ENCODE measurements at places on chromosomes 7 and 10.

DNA sequence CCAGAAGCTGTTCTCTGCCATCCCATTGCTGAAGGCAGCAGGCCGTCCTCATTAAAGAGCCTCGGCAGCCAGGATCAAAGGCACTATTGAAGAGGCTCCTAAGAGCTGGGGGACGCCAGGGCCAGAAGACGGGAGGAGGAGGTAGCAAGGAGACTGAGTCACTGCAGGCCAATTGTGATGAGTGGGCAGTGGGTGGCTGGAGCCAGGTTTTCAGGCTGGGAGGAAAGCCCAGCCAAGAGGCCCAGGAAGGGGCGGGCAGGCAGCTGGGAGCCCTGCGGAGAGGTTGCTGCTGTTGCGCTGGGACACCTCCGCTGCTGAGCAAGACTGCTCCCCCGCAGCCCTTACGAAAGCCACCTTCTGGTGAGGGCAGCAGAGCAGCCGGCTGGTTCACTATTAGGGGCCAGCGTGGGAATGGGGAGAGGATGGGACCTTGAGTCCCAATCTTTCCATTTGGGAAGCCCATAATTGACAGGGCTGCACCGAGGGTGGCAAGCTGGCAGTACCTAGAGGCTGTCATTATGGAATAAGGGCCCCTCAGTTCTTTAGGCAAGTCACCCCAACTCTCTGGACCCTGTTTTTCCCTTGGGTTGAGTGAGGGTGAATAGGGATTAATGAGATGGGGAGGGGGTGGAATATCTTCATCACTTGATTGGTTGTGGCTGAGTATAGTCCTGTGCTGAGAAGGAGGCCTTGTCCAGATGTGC lies 48.4 kb downstream of the UNC5B start:
- DNase-seq, result no peak

DNA sequence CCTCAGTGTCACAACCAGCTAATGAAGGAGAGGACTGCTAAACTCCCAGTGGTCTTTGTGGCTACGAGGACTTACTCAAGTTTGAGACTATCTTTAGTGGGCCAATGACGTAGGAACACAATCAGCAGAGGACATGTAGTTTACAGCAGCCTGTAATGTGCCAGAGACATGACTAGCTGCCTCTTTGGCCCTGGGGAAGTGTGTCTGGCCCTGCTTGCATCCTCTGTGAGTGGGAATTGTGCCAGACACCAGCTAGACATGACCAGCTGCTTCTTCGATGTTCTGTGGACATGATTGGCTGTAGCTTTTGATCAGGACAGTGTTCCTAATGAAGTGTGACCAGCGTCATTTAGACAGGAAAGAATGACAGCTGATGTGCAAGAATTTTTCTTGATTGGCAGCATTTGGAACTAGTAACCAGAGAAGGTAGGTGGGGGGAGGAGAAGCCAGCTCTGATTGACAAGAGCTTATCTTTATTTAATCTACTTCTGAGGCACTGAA lies 141.7 kb downstream of the AUTS2 start:
- no peak for DNase-seq

GRCh38 chr7:44484482-44485313 lies 5.8 kb downstream of the NUDCD3 start:
- DNase-seq, result no peak

GRCh38 chr10:67297637-67298181 lies 371.9 kb downstream of the LRRTM3 start:
- no peak for DNase-seq

GRCh38 chr10:8061274-8062211 lies 7.1 kb downstream of the GATA3 start:
- no peak for DNase-seq

- DNase-seq, result no peak
Measured at GRCh38 chr10:30581779-30582380, 47.7 kb downstream of the LYZL2 start.

- no peak for DNase-seq
Measured at GRCh38 chr10:80501913-80502521, 35.7 kb upstream of the SH2D4B start.

DNA sequence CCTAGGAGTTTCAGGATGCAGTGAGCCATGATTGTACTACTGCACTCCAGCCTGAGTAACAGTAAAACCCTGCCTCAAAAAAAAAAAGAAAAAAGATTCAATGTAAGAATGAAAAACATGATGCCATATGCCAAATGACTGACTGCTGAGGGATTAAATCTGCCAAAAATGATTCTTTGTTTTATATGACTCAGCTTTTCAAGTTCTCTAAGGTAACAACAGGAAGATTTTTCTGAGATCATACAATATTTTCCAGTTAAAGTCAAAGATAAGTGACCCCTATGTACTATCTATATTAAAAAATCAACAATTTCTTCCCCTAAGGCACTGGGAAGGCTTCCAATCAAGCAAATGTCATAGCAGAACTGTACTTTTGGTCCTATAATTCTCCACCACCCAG lies 271.2 kb upstream of the IMMP2L start:
- no peak for DNase-seq

GRCh38 chr10:23037152-23037551 lies 58.2 kb upstream of the MSRB2 start:
- no peak for DNase-seq

DNA sequence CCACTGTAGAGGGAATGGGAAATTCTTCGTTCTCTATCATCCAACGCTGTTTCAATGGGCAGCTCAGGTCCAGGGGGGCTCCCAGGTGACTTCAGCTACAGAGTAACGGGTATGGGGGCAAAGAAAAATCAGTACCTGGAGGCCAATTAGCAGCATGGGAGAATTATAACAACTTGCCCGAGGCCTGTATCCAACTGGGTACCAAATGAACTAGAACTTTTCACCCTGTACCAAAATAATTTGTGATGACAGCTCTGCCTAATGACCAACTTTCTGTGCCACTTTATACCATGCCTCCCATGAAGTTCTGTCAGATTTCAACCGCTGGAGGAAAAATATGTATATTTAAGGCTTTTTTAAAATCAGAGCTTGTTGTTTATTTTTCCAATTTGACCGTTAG lies 467.1 kb downstream of the PARD3 start:
- DNase-seq, result no peak

DNA sequence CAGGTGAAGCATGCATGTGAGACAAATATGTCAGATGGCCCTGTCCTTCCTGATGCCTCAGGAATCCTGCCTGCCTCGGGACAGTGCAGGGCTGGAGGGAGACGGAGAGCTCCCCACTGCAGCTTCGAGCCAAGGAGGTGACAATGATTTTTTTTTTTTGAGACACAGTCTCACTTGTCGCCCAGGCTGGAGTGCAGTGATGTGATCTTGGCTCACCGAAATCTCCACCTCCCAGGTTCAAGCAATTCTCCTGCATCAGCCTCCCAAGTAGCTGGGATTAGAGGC lies 68.8 kb downstream of the OAT start:
- no peak for DNase-seq

GRCh38 chr10:44813201-44813600 lies 97.9 kb upstream of the TMEM72 start:
- no peak for DNase-seq

DNA sequence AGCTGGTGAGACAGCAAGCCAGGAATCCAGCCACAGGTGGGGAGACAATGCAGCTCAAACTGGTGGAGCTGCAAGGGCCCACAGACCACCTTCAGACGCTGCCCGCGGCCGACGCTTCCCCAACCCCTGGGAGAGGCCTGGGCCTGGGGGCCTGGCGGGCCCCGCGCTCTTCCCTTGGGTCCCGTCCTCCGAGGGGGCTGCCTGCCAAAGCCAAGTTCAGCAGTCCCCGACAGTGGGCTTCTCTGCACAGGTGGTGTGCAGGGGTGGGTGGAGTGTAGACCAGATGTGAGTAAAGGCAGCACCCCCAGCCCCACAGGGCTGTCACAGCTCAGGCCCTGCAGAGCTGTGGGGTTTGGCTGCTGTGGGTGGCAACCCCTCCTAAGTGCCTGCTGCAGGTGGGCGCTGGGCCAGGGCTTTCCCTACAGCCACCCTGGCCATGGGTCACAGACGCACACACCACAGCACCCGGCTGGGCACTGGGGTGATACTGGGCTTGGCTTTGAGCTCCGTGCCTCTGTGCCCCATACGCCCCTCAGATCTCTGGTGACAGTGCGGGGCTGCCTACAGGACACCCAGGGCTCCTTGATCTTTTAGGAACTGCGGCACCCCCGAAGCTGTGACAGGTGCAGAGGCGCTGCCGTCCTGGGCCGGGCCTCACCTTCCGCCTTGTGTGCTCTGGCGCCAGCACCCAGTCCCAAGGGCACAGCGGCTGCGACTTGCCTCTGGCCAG lies 20.5 kb downstream of the BNIP3 start:
- no peak for DNase-seq

GRCh38 chr10:80283119-80283518 lies 6.3 kb downstream of the MAT1A start:
- no peak for DNase-seq
